ENCODE measurements at places on chromosomes 5 and 9. TPM values are rescaled to one million over a fixed set of nuclear protein-coding genes. Genes with fewer than 3 reads are reported as not detected.

Gene FIBCD1
- 6.1 TPM for total RNA-seq

Gene GRXCR2
- not detected for total RNA-seq

- no peak for DNase-seq
These were observed 725 bp downstream of the NDUFB6 start for GRCh38 chr9:32571969-32572899.

DNA sequence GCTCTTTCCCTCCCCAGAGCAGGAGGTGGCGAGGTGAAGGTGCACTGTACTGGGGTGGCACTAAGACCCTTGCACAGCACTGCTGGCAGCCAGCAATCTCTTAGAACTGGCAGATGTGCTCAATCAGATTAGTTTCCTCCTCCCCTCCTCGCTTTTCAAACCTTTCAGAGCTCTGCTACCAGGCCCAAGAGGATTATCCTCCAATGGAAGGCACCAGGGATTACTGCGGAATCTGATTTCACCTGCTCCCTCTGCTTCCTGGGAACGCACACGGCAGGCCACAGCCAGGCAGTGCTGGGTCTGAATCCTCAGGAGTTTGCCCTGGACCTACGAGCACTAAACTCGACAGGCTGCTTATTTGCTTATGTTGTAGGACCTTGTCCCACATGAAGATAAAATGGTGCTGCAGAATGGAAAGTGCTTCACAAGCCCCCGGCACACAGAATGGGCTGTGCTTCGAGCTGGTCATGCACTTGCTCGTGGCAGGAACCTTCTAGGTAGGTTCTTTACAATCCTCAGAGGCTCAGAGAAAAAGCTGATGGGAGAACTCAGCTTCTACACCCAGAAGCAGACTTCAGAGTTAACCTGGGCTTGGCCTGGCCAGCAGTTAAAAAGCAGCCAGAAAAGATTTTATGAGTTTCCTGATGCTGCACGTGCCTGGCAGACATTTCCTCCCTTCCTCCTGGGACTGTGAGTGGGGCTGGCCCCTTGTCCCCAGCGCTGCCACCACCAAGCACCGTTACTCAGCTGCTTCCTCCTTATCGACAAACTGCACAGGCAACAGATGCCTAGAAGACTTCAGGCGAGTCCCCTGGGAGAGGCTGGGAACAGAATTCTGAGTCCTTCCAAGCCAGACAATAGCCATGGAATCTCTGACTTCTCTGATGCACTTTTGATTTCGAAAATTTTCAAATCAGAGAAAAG is 33.1 kb downstream of the FABP6 start:
- no peak for DNase-seq

Gene EQTN
- total RNA-seq: not detected

DNA sequence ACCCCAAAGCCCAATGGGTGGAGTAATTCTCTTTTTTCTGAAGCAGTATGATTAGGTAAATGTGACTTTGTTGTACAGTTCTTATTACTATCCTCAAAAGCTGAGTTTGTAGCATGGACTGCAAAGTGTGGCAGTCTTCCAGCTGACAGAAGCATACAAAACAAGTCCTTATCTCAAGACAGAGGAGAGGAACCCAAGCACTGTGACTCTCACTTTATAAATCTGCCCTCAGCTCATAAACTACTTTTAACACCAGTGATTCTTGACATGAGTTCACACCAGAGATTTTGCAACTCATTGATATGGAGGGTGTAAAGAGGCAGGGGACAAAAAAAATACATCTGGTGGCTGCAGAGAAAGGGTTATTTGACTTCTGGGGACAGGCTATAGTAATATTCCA is 251.6 kb downstream of the NTRK2 start:
- DNase-seq: no peak

DNA sequence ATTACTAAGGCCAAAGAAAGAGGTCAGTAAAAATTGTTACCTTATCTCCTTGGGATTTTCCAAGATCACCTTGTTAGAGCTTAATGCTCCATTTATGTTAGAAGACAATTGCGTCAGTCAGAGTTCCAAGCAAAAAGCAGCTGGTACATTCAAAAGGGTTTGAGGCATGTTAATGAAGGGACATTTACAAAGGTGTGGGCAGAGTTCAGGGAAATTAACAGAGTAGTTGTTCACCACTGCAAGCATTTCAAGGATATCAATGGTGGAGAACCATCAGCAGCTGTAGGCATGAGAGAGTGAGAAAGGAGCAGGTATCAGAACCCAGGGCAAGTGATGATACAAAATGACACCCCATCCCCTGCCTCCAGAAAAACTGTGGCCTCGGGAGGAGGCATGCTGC is 17.0 kb upstream of the SMARCA2 start:
- no peak for DNase-seq

DNA sequence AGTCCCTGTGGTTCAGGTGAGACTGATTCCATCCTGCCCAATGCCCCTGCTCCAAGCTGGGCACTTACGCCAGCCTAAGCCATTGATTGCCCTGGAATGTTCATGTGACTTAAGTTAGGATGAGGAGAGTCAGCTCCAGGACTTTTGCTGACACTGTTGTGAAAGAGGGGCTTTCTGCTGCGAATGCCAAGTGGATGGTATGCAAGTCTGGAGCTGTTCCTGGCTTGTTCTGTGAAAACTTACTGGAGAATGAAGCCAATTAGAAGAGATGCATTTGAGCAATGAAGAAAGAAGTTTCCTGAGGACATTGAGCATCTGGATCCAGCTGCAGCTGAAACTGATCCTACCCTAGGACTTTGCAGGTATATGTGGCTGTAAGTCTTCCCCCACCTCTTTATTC is 61.2 kb upstream of the ZFR start:
- no peak for DNase-seq

DNA sequence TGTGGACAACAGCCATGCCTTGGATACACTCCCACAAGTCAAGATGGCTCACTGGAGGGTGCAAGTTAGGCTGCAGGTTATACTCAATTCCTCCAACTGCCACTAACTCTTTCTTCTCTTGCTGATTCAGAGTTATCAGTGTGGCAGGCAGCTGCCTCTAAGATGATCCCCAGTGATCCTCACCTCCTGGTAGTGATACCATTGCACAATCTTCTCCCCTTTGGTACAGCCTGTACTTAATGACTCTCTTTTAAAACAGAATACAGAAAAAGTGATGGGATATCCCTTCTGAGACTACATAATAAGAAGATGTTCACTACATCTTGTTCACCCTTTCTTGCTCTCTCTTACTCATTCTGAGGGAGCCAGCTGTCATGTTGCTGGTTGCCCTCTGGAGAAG is 323.1 kb downstream of the RAB3C start:
- DNase-seq: no peak

DNA sequence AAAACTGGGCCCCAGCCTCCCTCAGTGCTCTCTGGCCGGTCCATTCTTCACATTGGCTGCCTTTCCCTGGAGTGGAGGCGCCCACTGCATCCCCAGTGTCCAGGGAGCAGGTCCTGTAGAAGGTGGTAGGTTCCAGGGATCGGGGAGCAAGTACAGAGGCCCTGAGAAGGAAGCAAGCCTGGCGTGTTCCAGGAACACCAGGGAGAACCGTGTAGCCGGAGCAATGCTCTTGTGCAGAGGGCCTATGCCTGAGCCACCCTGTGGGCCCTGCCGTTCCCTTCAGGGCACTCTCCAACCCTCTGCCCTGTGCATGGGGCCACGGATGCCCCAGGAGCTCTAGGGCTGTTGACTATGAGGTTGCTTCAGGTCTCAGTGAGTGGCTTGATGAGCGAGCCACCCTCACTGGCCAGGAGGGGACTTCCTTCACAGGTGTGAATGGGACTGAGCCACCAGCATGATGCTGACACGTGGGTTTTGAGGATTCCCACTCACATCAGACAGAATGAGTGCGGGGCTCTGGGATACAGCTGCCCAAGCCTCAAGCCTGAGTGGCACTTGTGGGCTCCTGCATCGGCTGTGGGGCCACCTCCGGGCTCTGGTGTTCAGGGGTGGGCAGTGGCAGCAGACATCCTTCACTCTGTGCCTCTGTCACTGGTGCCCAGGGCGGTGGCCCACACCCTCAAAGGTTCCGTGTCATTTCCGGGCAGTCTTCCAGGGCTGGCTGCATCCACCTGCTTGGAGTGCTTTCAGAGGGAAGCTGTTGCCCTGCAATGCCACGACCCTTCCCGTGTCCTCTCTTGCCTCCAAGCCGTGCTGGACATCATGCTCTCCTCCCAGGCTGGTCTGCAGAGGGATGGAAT is 54.4 kb downstream of the ADAMTS2 start:
- DNase-seq: no peak

GRCh38 chr9:5593904-5594303 is 35.0 kb upstream of the RIC1 start:
- DNase-seq: no peak

DNA sequence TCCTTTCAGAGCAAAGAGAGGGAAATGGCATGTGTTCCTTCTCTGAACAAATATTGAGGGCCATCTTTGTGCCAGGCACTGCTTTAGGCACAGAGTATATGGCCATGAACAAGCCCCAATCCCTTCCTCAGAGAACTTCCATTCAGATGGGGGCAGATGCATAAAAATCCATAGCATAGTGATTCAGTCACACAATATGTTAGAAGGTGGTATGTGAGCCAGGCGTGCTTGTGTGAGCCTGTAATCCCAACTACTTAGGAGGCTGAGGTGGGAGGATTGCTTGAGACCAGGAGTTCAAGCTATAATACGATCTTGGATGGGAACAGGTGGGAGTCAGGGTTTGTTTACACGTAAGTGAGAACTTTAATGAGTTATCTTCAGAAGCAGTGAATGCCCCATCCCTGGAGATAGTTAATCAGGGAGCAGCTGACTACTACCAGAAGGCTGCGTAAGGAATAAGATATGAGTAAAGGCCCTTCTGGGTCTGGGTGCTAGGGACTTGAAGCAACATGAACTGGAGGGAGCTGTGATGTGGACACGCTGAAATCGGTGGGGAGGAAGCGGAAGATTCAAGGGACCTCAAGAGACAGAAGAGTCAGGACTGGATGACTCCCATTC is 27.1 kb downstream of the NANS start:
- no peak for DNase-seq

- no peak for DNase-seq
These were observed 98.0 kb downstream of the EHMT1 start for GRCh38 chr9:137716694-137717287.

GRCh38 chr5:5103245-5103644 is 36.9 kb upstream of the ADAMTS16 start:
- no peak for DNase-seq

GRCh38 chr5:143145243-143146160 is 258.0 kb downstream of the NR3C1 start:
- DNase-seq: no peak

Gene AMBP
- 3.0 TPM for total RNA-seq

Gene RFESD
- 2.0 TPM for total RNA-seq

Gene LSM11
- 3.9 TPM for total RNA-seq

GRCh38 chr9:14302405-14302804 is 11.5 kb downstream of the NFIB start:
- no peak for DNase-seq

Gene KCTD16
- 0.10 TPM for total RNA-seq

GRCh38 chr5:82309091-82309531 is 31.0 kb upstream of the RPS23 start:
- DNase-seq: no peak

DNA sequence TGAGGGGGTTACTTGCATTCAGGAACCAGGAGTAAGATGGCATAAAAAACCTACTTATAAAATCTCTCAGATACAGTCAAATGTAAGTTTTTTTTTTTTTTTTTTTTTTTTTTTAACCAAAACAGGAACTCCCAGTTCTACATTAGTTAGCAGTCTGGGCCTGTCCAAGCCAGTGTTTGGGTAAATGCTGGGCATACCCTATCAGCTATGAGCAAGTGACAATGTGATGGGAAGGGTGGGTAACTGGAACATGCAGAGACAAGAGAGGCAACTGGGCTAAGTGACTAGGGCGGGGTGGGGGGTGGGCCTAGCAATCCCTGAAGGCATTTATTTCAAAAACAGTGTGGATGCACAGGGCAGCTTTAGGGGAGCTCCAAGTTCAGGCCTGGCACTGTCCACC is 2.3 kb downstream of the NMRK1 start:
- DNase-seq: no peak

Gene GRIN3A
- total RNA-seq: 0.04 TPM

Gene TRIP13
- 34.5 TPM for total RNA-seq

DNA sequence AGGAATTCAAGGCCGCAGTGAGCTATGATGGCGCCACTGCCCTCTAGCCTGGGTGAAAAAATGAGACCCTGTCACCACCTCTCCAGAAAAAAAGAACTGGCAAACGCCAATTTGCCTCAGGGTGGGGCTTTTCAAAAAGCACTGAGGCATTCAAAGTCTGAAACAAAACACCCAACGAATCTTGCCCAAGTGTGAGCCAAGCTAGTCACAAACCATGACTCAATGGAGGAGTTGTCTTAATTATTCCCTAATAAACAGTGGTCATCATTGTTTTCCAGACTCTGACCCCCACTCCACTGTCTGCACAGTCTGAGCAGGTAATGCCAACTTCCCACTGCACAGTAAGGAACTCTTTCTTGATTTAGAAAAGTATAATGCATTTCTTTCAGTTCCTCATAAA is 16.8 kb downstream of the FRMD3 start:
- DNase-seq: no peak

DNA sequence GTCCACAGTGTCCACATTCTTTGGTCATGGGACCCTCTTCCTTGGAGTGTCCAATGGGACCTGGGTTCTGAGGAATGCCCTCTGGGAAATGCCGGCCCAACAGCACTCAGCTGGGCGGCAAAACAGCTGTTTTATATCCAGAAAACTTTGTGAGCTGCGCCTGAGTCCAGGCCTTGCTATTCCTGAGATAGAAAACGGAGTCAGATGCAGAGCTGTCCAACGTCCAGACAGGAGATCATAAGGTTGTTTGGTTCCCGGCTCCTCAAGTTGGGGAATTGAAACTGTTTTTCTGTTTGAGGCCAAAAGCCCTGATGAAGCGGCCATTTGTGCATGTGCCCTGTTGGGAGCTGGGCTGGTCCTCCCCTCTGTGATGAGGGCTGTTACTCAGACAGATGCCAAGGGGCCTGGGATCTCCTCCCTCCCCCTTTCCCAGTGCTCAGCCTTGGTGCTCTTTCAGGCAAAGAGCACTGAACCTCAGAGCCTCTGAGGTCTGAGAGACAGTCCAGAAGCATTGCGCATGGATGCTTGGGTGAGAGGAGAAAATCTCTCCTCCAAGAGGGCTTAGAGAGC is 66.6 kb upstream of the GARNL3 start:
- DNase-seq: no peak

DNA sequence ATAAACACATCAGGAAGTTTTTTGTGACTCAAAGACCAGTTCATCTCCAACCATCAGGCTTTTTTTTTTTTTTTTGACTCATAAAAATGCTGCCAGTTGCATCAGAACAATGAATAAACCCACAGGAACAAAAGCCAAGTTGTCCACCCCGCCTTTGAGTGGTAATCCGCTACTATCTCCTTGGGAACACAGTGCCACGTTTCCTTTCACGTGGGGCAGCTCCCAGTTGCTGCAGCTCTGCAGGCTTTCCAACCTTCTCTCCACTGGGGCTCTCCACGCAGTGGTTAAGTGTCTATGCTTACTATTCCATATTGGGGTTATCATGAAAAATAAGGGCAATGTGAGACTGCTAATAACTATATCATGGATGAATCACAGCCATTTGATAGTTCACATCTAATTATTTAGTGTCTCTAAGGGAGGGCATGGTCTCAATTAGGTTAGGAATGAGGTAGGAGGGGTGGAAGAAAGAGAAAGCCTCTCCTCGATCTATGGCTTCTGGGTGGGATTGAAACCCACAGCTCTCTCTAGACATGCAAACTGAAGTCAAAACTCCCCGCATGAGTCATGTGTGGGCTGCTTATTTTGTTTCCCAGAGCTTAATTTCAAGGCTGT is 55.8 kb upstream of the ACTBL2 start:
- no peak for DNase-seq
